ENCODE measurements at places on chromosomes 2 and 18. TPM values are rescaled to one million over a fixed set of nuclear protein-coding genes. Genes with fewer than 3 reads are reported as not detected.

DNA sequence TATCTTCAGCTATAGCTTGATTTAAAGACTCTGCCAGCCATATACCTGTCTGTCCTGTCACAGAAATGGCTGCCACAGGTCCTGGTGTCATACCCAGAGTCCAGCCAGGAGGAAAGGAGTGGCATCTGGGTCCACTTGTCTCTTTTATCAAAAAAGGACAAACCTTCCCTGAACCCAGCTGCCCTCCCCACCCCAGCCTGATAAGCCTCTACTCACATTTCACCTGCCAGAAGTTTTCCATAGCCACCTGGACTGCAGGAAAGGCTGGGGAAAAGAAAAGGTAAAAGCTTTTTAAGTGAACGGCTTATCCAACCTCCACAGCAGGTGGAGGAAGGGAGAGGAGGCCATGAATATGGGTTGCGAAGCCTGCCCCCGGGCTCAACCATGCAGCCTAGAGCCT lies 32.8 kb downstream of the TMEM163 start:
- no peak for DNase-seq

DNA sequence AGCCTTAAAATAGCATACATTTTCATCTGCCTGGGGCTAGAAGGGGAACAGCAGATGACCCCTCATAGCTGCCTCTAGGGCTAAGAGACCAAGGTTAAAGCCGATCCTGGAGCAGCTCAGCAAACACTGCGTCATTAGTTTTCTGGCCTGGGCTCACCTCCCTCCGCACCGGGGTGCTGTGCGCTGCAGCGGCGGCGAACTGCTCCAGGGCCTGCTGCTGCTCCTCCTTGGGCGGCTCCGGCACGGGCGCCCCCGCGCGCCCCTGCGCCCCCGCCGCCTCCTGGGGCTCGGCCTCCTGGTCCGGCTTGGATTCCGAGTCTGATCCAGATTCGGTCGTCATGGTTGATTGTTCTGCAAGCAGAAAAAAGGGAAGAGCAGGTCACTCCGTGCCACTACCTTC lies 55.0 kb downstream of the EPB41L3 start:
- DNase-seq: no peak

- no peak for DNase-seq
Measured at GRCh38 chr18:48583573-48583972, 44.7 kb downstream of the CTIF start.

GRCh38 chr2:113281910-113282746 lies 3.4 kb upstream of the PAX8 start:
- DNase-seq: no peak

DNA sequence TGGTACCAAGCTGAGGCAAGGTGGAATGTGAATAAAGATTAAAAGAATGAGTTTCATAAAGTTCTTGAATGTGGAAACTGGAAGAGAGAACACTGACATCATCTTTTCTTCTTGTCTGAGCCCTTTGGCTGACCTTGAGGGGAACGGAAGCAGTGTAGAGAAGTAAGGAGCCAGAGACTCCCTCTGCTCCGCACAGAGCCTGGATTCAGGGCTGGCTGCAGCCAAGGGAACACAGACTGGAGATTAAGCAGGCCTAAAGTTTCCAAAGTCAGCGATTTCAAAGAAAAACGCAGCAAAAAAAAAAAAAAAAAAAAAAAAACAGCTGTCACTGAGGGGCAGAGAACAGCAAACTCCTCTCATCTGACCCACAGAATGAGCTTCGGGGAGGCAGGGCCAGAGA lies 19.3 kb upstream of the ALK start:
- DNase-seq: peak; percentile 40

DNA sequence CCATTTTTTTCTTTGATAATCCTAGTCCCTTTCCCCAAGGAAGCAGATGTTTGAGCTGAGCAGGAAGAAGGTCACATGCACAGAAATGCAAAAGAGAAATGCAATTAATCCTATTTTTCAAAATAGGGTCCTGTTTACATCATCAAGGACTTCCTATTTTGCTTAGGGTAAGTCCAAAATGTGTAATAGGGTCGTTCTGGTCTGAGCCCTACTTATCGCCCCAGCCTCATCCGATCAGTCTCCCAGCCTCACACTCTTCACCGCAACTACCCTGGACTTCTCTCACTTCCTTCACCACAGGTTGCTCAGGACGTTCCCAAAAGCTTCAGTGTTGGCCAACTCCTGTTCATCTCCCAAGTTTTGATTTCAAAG lies 32.8 kb downstream of the FOSL2 start:
- no peak for DNase-seq

DNA sequence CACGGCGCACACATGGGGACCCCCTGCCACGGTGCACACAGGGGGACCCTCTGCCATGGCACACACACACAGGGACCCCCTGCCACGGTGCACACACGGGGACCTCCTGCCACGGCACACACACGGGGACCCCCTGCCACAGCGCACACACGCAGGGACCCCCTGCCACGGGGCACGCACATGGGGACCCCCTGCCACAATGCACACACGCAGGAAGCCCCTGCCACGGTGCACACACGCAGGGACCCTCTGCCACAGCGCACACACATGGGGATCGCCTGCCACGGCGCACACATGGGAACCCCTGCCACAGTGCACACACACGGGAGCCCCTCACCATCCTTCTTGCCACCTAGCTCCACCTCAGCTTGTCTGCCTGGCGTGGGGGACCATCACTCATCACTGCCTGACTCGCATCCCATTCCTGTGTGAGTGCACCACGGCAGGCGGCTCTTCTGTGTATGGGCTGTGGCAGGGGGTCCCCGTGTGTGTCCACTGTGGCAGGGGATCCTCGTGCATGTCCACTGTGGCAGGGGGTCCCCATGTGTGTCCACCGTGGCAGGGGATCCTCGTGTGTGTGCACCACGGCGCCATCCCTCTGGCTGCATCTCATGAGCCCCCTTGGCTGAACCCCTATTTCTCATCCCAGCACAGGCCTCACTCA lies 206.7 kb downstream of the EIPR1 start:
- no peak for DNase-seq

DNA sequence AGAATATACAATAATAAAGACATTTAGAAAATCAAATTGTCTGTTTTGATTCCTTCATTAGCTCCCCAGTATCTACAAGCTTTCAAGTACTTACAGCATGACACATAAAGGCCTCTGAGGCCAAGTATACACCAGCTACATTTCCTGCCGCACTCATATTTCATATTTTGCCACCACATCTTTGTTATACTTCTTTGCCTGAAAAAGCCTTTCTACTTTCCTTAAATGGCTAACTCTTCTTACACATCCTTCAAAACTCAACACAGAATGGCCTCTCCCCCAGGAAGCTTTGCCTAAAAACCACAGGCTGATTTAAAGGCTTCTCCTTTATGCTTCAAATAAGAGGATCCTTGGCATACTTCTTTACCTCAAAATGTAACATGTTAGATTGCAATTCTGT lies 4.5 kb downstream of the STK17B start:
- no peak for DNase-seq

DNA sequence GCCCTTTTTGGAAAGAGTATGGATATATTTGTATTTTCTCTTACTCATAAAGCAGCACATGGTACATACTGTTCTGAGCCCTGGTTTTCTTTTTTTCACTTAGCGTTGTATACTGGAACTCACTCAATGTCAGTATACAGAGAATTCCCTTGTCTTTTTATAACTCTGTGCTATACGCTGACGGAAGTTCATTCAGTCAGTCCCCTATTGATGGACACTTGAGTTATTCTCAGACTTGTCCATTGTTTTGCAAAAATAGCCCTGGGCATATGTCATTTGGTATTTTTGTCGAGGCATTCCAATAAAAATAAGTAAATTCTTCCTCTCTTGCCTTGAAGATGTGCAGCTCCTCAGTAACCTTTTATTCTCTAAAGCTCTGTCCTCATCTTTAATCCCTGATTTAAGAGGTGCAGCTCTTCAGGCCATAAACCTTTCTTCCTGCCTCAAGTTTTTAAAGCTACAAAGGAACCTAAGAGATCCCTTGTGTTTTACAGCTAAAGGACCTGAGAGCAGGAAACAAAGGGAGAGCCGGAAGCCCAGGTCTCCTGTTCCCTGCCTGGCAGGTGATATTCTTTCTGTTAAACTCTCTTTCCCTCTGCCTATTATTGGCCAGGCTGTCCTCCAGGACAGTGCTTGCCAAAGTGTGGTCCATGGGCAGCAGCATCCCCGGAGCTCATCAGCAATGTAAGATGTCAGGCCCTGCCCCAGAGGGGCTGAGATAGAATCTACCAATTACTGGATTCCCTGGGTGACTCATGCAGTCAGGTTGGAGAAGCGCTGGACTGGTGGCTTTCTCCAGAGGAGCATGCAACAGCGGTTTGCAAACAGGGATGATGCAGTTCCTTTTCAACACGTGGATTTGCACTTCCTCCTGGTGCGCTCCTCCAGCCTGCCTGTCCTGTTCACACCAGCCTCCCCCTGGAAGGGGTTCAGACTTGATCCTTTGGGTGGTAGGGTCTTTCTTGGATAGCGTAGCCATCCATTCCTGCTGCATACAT lies 158.0 kb downstream of the NEDD4L start:
- peak; percentile 36 for DNase-seq

DNA sequence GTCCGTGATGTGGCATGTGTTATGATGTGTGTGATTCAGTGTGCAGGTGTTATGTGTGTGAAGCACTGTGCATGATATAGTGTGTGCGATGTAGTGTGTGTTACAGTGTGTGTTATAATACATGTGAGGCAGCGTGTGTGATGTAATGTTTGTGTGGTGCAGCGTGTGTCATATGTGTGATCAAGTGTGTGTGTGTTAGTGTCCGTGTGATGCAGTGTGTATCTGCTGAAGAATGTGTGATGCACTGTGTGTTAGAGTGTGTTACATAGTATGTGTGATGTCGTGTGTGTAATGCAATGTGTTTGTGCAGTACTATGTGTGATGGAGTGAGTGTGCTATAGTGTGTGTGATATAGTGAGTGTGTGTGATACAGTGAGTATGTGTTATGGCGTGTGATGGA lies 182.8 kb upstream of the SOX11 start:
- DNase-seq: no peak

- DNase-seq: no peak
Measured at GRCh38 chr2:224036731-224037361, 2.2 kb downstream of the SERPINE2 start.

GRCh38 chr2:196295005-196295404 lies 123.6 kb upstream of the STK17B start:
- no peak for DNase-seq

- no peak for DNase-seq
Measured at GRCh38 chr18:11095211-11095610, 54.2 kb downstream of the PIEZO2 start.

DNA sequence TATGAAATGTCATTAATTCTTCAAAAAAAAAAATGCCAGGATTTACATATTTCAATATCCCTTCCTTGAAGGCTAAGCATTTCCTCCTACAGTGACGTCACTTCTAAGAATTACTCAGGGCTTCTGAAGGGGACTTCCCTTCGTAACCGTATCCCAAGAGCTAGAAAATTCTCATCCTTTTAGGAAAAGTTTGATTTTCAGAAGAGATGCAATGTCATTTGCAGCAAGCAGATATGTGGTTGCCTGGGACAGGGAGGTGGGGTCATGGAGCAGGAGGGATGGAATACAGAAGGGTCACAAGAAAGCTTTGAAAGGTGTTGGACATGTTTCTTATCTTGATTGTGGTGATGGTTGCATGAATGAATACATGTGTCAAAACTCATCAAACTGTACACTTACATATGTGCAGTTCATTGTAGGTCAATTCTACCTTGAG lies 97.0 kb upstream of the ATL2 start:
- DNase-seq: no peak

- DNase-seq: no peak
Measured at GRCh38 chr2:37549598-37549997, 121.8 kb downstream of the CDC42EP3 start.

- DNase-seq: no peak
Measured at GRCh38 chr2:51511002-51511401, 479.1 kb upstream of the NRXN1 start.

- DNase-seq: no peak
Measured at GRCh38 chr18:59876310-59876626, 23.5 kb upstream of the PMAIP1 start.

GRCh38 chr2:187403568-187404260 lies 44.3 kb downstream of the CALCRL start:
- no peak for DNase-seq

DNA sequence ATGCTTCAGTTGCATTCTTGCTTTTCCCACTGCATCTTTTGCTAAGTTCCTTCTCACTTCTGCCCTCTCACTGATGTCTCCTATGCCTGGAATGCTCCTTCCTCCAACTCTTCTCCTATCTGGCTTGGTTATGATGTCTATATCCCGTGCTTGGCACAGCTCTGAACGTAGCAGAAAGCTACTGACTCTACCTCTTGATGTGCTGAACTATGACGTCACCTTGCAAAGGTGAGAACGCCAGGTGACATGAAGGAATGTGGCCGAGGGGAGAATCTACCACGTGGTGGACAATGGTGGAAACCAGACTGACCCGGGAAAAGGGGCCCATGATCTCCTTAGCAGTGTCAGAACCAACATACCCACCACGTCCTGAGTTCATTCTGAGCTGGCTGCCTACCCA lies 209.7 kb downstream of the SH3BP4 start:
- DNase-seq: no peak

GRCh38 chr2:165952741-165953211 lies 800 bp downstream of the TTC21B start:
- no peak for DNase-seq

GRCh38 chr2:165054652-165055051 lies 99.3 kb upstream of the SLC38A11 start:
- no peak for DNase-seq

DNA sequence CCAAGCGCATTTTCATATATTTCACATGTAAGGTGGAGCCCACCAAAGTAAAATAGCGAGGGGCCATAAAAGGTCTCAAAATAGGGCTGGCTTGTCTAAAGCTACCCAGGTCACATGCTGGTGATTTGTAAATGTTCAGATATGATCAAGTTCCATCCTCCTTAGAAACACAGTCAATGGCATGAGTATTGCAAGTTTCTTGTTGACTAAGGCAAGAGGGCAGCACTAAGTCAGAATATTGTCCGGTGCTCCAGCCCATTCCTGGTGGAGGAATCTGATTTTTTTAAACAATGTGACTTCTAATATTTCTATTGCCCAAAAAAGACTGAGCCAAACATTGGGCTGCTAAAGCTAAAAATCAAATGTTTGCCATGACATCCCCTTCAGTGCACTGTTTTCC lies 85.1 kb downstream of the LAMA1 start:
- DNase-seq: no peak

DNA sequence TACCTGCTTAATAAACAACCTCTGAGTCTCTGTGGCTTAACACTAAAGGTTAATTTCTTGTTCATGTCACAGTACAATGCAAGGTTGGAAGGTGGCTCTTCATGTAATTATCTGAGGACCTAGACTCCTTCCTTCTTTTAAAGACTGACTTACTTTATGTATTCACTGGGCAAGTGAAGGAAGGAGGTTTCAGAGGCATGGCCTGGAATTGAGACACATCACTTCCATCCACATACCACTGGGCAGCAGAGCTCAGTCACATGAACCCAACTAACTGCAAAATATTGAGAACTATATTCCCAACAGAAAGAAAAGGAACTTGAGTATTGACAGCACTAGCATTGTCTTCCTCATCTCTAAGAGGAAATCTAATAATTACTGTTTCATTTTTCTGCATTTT lies 57.5 kb upstream of the FN1 start:
- no peak for DNase-seq

GRCh38 chr2:160126756-160127155 lies 64.3 kb upstream of the PLA2R1 start:
- no peak for DNase-seq

The STK17B gene
- total RNA-seq: 27.9 TPM

The LYG1 gene
- total RNA-seq: 1.5 TPM

The METTL21A gene
- total RNA-seq: 0.77 TPM

The CLEC4F gene
- total RNA-seq: 2.6 TPM

The RGPD8 gene
- 22.3 TPM for total RNA-seq

The NCOA1 gene
- 50.3 TPM for total RNA-seq

The UCN gene
- total RNA-seq: 2.3 TPM

The LINC00305 gene
- total RNA-seq: 0.97 TPM

The L3MBTL4 gene
- 10.8 TPM for total RNA-seq

The HOXD13 gene
- total RNA-seq: not detected

The OR6B2 gene
- not detected for total RNA-seq
